Pancreas (tissue), 10 donors: ENCODE measurements at places on chromosomes 4 and X. TPM values are rescaled to one million over a fixed set of nuclear protein-coding genes. Genes with fewer than 3 reads are reported as not detected.

DNA sequence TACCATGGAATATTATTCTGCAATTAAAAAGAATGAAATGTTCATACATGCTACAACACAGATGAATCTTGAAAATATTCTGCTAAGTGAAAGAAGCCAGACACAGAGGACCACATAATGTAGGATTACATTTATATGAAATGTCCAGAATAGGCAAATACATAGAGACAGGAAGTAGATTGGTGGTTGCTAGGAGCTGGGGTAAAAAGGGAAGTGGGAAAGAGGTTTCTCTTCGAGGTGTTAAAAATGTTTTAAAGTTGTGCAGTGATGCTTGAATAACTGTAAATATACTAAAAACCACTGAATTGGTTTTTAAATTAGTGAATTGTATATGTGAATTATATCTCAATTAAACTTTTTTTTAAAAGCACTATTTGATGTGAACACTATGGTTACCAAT, 3.6 kb upstream of the NXT2 start:
- DNase-seq: no peak

- no peak for DNase-seq
These were observed 5.8 kb downstream of the HMGB2 start for GRCh38 chr4:173328236-173328901.

ARSH gene
- total RNA-seq: 0.15 TPM

- DNase-seq: no peak
These were observed 394.1 kb upstream of the SMIM31 start for GRCh38 chr4:164359881-164360280.

- DNase-seq: no peak
These were observed 23.3 kb upstream of the MTM1 start for GRCh38 chrX:150544835-150545770.
